Activated T-cell treated with anti-CD3 and anti-CD28 coated beads, Interleukin-2, amount 50 U/mL, for 24 hours (primary cell): ENCODE measurements at places on chromosomes 6 and 20.

GRCh38 chr6:149221774-149222070, 95.8 kb upstream of the TAB2 start:
- DNase-seq, result no peak

DNA sequence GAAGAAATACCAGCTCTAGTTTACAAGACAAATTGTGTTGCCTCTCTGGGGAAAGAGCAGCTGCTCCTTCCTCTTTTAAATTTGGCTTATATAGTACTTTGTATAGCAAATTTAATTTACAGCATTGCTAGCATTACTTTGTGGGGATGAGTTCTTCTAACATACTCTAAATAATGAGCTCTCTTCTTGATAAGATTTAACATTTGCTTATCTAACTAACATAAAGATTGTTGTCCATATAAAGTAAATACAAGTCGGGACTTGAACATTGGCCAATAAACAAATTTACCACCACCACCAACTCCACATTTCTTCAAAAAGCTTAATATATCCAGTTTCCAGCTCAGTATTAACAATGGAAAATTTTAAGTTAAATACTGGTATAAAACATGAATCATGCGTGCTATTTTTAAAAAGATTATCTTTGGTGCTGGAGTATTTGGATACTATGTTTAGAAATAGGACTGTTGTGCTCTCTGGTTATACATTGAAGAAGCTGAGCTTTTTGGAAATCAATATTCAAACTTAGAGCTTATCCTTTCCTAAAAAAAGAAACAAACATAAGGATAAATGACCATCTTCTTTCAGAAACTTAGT, 1146.9 kb upstream of the GJE1 start:
- DNase-seq, result no peak

- no peak for DNase-seq
Observed at GRCh38 chr6:12973386-12973785, 256.8 kb downstream of the PHACTR1 start.

GRCh38 chr6:90123831-90124230, 172.8 kb downstream of the BACH2 start:
- no peak for DNase-seq

DNA sequence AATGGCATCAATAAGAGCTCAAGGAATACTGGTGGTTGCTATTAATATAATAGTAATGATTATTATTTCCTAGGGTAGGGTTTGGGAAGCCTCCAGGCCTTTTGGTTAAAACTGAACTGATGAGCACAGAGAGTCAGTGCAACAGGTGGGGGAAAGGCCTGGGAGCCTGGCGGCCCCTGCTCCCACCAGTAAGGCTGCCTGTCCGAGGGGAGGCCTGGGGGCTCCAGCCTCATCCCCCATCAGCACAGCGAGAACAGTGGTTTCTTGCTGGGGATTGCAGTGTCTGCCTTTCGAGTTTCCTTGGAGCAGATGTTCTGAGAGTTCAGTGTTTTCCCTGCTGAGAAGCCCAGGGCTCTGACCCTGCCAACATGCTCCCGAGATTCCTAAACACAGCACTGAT, 340.4 kb downstream of the CDH26 start:
- no peak for DNase-seq

DNA sequence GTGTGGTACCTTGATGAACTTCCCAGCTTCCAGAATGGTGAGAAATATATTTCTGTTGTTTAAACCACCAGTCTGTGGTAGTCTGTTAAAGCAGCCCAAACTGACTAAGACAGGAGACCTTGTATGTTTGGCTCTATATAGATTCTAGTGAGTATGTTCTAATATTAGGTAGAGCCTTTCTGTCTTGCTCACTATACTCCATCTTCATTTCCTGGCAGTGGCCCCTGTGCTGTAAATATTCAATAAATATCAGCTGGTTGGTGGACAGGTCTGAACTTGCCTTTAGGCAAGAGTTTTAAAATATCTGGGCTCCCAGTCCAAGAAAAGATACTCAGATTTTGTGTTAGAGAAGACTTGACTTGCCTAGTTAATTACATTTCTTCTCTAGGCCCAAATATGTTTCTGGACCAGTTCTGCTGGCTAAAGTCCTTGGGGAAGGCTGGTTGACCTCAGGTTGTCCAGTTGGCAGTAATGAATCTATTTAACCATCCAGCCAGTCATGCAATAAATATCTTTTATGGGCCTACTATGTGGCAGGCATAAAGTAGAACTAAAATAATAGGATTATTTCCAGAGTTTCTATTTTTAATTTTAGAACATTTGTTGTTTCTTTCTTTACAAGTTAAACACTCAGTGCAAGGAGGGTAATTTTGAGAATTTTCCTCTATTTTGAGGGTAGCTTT, 22.3 kb downstream of the PPP1R14C start:
- DNase-seq, result no peak

GRCh38 chr6:112310439-112311125, 36.5 kb upstream of the RFPL4B start:
- DNase-seq, result no peak

- no peak for DNase-seq
Observed at GRCh38 chr6:129730477-129731165, 20.6 kb upstream of the ARHGAP18 start.

DNA sequence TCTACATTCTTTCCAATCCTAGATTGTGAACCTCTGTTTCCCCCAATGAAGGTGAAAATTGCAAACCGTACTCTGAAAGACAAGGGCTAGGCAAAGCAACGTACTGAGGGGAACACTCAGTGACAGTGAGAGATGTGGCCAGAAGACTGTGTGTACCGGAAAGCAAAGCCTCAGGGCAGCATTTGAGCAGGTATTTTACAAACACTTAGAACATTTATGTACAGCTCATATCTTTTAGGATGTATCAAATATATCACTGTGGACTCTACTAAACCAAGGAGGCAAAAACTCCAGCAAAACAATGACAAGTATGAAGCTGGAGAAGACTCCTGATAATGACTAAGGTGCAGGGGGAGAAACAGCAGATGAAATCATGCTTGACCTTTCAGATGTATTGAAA, 236.9 kb downstream of the FOXC1 start:
- no peak for DNase-seq

GRCh38 chr6:75830959-75831885, 82.2 kb downstream of the MYO6 start:
- no peak for DNase-seq

DNA sequence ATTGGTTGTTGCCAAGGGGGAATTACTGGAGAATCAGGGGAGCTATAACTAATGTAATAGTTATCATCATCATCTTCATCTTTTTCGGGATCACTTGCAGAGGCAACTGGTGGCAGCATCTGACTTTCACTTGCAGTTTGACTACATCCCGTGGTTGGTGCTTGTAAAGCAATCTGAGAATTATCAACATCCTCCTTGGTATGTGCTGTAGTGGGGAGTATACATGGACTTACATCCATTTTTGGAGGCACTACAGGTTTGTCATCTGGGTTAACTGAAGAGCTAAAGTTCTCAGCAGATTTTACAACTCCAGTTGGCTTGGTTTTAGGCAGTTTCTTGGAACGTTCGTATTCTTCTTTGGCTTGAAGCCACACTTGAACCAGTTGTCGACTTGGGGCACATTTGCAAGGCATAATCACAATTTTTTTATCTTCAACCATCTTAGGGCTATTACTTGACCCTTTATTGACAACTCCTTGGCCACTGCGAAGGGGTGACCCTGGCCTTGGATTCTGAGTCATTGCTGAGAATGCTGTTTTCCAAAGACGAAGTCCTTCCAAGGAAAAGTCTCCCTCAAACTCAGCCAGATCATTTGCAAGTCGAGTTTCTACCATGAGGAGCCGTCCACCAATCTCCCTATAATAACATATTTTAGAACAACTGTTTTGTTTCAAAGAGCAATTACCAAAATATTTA, 115.5 kb downstream of the REV3L start:
- no peak for DNase-seq

- DNase-seq, result no peak
Observed at GRCh38 chr6:4057036-4057435, 21.9 kb downstream of the FAM217A start.
